Activated naive CD4-positive, alpha-beta T cell treated with anti-CD3 and anti-CD28 coated beads, Interleukin-2, amount 10 ng/mL, durations not matched to agents 5 hours and 36 hours (primary cell): ENCODE measurements at places on chromosomes 12 and 14. TPM values are rescaled to one million over a fixed set of nuclear protein-coding genes. Genes with fewer than 3 reads are reported as not detected.

SLC38A2 gene
- total RNA-seq = 251 TPM

PIANP gene
- total RNA-seq = not detected

OVCH1 gene
- total RNA-seq = not detected

VPS29 gene
- 123 TPM for total RNA-seq

ALX1 gene
- not detected for total RNA-seq

GPR132 gene
- total RNA-seq = 46.9 TPM

OTOGL gene
- total RNA-seq = not detected

TMPRSS12 gene
- not detected for total RNA-seq

TEX22 gene
- total RNA-seq = 5.8 TPM

SCYL2 gene
- total RNA-seq = 42.0 TPM

TAS2R20 gene
- total RNA-seq = 1.4 TPM

GALC gene
- 22.0 TPM for total RNA-seq
